ENCODE measurements at places on chromosomes 4 and X. TPM values are rescaled to one million over a fixed set of nuclear protein-coding genes. Genes with fewer than 3 reads are reported as not detected.

The PRDX4 gene
- total RNA-seq = 415 TPM

DNA sequence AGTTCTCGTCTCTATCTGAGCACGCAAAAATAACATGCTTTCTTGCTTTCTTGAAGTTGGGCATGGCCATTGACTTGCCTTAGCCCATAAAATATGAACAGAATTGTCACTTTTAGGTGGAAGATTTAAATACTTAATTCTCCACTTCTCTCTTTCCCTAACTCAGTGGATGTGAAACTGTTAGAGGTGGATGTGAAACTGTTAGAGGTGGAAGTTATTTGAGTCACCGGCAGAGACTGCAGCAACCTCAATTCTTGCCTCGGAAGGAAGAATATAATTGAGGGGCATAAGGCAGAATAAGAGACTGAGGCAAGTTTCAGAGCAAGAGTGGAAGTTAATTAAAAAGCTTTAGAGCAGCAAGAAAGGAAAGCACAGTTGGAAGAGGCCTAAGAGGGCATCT is 2.8 kb upstream of the PARM1 start:
- no peak for DNase-seq

DNA sequence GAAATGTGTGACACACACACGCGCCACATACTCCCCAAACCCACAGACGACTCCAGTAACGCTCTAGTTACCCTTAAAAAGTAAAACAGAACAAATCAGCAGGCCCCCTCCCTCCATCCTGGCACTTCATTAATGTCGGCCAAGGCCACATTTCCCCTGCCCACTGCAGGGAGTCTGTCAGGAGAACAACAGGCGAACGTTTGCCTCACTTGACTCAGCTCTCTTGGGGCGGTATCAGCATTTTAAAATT is 671 bp upstream of the FHIP1A start:
- DNase-seq = no peak

DNA sequence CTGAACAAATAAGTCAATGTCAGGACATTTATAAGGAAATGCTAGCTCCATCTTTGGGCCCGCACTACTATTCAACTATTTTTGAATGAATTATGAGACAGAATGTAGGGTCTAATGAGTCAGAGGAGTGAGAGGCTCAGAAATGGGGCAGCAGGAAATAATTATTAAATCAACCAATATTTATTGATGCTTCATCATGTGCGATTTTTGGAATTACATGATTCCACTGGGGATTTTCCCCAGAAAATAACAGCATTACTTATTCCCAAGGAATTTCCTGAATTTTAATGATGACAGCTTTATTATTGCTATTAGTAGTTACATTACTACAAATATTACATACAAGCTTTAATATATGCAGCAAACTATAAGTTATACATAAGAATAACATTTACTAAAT is 49.3 kb upstream of the PHF8 start:
- DNase-seq = no peak

- peak; percentile 61 for DNase-seq
Observed at GRCh38 chrX:68511255-68511654, 12.4 kb downstream of the YIPF6 start.

The VEGFD gene
- total RNA-seq = 0.34 TPM

The ACTRT1 gene
- not detected for total RNA-seq

All from SK-MEL-5 (cell line).